ENCODE measurements at places on chromosomes 3 and 15.
A peak's percentile ranks its signal among the peaks of the same experiment; 100 is the strongest.

DNA sequence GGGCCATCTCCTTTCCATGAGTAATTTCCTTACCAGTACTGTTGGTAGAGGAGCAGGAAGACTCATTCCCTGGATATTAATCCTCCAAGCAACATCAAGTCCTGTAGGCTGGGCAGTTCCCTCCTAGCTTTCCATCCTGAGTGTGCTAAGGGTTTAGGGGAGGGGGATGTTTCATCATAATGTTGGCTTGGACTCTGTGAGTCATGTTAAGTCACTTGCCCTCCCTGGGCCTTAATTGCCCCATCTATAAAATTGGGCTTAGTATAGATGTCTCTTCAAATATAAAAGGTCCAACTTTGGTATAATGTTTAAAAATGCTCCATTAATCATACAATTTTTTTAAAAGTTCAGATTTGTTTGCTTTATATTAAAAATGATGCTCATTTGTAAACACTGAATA, 52.7 kb downstream of the TLE3 start:
- no peak for DNase-seq

DNA sequence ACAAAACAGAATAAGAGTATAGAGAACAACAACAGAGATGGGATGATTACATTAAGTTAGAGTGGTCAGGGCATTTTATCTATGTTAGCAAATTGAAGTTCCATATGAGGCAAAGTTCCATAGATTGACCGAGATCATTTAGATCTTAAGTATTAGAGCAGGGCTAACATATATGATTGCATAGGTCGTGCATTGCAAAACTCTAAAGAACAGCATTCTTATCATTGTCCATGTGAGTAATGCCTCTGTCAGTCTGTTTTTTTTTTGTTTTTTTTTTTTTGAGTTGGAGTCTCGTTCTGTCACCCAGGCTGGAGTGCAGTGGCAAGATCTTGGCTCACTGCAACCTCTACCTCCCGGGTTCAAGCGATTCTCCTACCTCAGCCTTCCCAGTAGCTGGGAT, 341.7 kb upstream of the KCNH8 start:
- no peak for DNase-seq

DNA sequence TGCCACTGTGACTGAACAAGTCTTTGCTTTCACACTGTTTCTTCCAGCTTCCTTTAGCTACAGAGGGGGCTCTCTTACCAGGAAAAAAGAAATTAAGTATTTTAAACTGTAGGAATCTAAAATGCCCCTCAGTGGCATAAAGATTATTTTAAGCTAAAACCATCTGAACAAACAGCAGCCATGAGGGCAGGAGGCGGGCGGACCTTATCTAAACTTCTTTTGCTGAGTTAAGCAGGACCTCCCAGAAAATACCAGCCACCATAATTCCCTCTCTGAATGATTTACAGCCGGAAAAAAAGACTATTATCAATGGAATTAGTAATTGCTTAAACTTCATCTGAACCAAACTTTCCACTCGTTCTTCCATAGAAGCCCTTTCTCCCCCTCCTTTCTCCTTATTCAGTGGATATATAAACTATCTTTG, 5.2 kb upstream of the TOPAZ1 start:
- DNase-seq = no peak

GRCh38 chr3:42804831-42805132, 492 bp upstream of the HIGD1A start:
- DNase-seq = no peak

DNA sequence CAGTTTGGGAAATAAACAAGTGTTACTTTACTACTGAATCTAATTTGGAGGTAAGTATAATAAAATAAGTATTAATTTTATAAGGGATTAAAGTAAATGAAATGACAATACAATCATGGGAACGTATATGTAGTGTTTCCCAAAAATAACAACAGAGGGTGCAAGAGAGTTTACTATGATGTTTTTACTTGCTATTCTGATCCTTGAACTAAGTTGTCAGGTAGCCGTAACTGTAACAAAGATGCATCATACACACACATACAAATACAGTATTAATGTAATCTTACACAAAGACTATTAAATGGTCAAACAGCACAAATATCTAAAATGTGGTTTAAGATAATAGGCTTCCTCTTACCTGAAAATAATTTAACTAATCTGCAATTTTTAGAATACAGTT, 311.4 kb downstream of the TBC1D5 start:
- DNase-seq = no peak

DNA sequence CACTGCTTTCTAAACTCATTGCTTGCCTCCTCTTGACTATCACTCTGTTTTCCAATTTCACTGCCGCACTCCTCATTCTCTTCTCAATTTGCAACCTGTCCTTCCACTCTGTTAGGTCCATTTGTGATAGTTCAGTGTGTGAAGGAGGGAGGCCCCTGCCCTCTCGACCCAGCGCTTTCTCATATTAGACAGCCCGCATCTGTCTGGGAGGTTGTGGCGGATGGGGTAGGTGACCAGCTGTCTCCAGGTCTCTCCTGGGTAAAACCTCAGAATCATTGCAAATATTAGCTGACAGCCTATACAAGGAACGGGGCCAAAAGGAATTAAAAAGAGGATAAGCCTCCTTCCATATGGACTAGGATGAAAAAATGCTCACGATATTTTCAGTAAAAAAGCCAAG, 358.3 kb downstream of the SHQ1 start:
- DNase-seq = no peak

DNA sequence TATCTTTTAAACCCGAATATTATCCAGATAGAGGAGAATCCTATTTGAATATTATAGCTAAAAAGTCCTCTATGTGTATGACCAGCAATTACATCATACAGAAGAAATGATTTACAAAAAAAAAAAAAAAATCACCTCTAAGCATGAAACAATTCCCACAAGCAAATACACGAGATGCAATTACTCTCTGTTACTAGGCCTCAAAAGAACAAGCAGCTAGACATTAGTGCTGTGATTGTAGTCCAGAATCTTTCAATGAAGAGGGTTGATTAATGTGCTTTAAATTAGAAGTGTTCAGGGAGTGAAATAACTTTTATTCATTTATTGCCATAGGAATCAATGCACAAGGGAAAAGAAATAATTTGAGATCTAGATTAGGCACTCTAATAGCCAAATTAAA, 1379.5 kb upstream of the GBE1 start:
- DNase-seq = peak; percentile 7

GRCh38 chr3:124272605-124273151, 280.8 kb upstream of the ROPN1 start:
- no peak for DNase-seq

GRCh38 chr3:193656445-193656844, 63.4 kb downstream of the OPA1 start:
- no peak for DNase-seq

- DNase-seq = no peak
Measured at GRCh38 chr15:62135532-62136134, 29.5 kb downstream of the C2CD4B start.
